Skin of body (tissue), 3 donors: ENCODE measurements at places on chromosomes 13 and 19. TPM values are rescaled to one million over a fixed set of nuclear protein-coding genes. Genes with fewer than 3 reads are reported as not detected.

The IGFLR1 gene
- 1.2 TPM for total RNA-seq

The JOSD2 gene
- 8.1 TPM for total RNA-seq

The RFPL4A gene
- total RNA-seq: not detected

The DENND1C gene
- 0.69 TPM for total RNA-seq

The TMPRSS9 gene
- 0.20 TPM for total RNA-seq

The WDR87 gene
- not detected for total RNA-seq

The DYRK1B gene
- 10.3 TPM for total RNA-seq

The CD79A gene
- 0.79 TPM for total RNA-seq

The ATP8B3 gene
- total RNA-seq: 0.99 TPM

The NPAS1 gene
- total RNA-seq: 0.99 TPM

The DACH1 gene
- 8.5 TPM for total RNA-seq

The S1PR4 gene
- 1.9 TPM for total RNA-seq

The ENOX1 gene
- 9.7 TPM for total RNA-seq

The APLP1 gene
- 3.0 TPM for total RNA-seq

The MFSD12 gene
- total RNA-seq: 23.6 TPM

The SLC7A10 gene
- total RNA-seq: 9.7 TPM

The LILRB1 gene
- total RNA-seq: 0.49 TPM

The SIAH3 gene
- total RNA-seq: 0.20 TPM

The STAP2 gene
- 25.5 TPM for total RNA-seq

The SLC10A2 gene
- not detected for total RNA-seq

The CEACAM7 gene
- total RNA-seq: 0.30 TPM

The TMEM238 gene
- total RNA-seq: 0.30 TPM

The C1QTNF9 gene
- total RNA-seq: 2.1 TPM

The SMIM24 gene
- total RNA-seq: not detected

The GSX1 gene
- not detected for total RNA-seq

The FCER2 gene
- 0.20 TPM for total RNA-seq

The DUS3L gene
- 16.7 TPM for total RNA-seq

The ICAM5 gene
- 0.10 TPM for total RNA-seq

The PDX1 gene
- 0.10 TPM for total RNA-seq

The PSG2 gene
- total RNA-seq: not detected

The ZNF443 gene
- 7.5 TPM for total RNA-seq

The MYBPC2 gene
- total RNA-seq: 9.3 TPM

The ADGRE3 gene
- total RNA-seq: 1.2 TPM

The KLC3 gene
- total RNA-seq: 26.0 TPM

The CFAP97D2 gene
- not detected for total RNA-seq

The CALR3 gene
- total RNA-seq: not detected

The EXOC3L2 gene
- total RNA-seq: 0.89 TPM

The FFAR3 gene
- total RNA-seq: 0.10 TPM

The SGCG gene
- total RNA-seq: 22.2 TPM

The TEX29 gene
- total RNA-seq: 0.49 TPM
